ENCODE measurements at places on chromosomes 3 and 15.

DNA sequence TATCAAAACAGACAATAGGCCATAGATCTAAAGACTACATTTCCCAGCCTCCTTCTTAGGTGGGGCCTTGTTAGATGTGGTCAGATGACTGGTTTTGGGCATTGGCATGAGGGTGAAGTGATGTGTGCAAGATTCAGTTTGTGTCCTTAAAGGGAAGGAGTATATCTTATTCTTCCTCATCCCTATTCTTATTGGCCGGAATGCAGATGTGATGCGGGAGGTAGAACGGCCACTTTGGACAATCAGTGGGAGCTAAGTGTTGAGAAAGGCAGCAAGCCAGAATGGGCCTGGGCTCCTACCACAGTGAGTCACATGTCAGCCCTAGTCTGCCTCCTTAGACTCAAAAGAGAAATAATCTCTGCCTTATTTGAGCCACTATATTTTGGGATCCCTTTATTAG is 89.8 kb upstream of the MEX3B start:
- DNase-seq = no peak

GRCh38 chr3:21893242-21893641 is 142.2 kb upstream of the ZNF385D start:
- DNase-seq = no peak

GRCh38 chr3:12993517-12994356 is 79.5 kb downstream of the IQSEC1 start:
- DNase-seq = no peak

DNA sequence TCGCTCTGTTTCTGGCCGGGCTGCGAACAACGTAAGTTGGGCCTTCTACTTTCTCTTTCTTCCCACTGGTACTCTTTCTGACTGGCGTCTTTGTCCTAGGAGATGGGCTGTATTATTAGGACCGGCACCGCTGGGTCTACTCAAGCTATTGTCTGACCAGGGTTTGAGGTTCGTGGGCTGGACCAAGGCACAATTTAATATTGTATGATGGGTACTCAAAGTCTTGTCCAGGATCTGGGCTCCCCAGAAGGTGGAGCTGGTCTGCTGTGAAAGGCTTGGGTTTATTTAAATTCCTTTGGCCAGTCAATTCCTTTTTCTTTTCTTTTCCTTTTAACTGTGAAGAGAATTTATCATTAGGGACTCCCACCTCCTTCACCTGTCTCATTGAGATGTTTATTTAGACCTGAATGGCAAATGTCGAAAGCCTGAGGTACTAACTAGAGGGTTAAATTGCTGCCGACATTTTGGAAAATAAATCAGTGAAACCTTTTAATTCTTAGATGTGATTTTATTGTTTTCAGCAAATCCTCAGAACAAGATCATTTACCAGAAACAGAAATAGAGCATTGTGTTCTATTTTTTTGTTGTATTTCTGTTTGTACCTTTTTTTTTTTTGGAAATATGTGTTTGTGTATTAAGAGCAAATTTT is 410 bp downstream of the LRRC49 start:
- DNase-seq = no peak

- DNase-seq = no peak
Measured at GRCh38 chr3:110984456-110985250, 87.0 kb upstream of the NECTIN3 start.

DNA sequence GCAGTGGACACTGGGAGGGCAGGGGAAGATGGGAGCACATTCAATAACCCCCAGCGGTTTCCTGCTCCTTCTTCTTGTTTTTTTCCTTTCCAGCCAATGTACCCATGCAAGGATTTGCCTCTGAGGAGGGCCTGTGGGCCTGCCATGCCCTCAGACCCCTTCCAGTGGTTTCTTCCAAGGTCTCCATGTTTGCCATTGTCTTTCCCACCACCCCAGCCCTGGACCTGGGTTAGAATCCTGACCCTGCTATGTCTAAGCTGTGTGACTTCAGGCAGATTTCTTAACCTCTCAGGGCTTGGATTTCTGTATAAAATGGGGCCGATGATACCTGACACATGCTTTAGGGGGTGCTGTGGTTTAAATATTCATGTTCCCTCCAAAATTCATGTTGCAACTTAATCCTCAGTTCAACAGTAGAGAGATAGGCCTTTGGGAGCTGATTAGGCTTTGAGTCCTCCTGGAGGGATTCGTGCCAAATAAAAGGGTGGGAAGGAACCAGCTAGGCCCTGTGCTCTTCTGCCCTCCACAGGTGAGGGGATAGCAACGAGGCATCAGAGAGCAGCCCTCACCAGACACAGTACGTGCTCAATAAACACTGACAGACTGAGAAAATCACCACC is 46.3 kb upstream of the FLNB start:
- DNase-seq = no peak

Measured in Right ventricle myocardium inferior (tissue), 1 donor.